ENCODE measurements at places on chromosomes 1 and 21.

- peak; percentile 3 for DNase-seq
Measured at GRCh38 chr1:181583598-181583997, 100.3 kb downstream of the CACNA1E start.

DNA sequence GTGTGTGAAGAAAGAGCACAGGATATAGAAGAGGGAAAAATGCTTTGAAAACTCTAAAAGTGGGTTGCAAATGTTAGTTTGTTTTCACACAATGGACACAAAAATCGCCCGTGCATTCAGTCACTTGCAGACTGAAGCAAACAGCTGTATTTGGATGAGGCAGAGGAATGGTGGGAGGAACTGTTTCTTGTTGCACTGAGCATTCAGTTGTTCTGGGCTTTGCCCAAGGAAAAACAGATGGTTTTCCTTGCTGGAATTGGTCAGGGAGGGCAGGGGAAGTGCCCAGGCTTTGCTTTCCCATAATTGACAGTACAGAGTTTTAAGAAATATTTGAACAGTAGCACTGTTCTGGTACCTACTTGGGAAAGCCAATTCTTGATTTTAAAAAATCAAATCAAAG is 19.5 kb upstream of the WARS2 start:
- no peak for DNase-seq

GRCh38 chr1:1091344-1092148 is 17.4 kb upstream of the RNF223 start:
- no peak for DNase-seq

DNA sequence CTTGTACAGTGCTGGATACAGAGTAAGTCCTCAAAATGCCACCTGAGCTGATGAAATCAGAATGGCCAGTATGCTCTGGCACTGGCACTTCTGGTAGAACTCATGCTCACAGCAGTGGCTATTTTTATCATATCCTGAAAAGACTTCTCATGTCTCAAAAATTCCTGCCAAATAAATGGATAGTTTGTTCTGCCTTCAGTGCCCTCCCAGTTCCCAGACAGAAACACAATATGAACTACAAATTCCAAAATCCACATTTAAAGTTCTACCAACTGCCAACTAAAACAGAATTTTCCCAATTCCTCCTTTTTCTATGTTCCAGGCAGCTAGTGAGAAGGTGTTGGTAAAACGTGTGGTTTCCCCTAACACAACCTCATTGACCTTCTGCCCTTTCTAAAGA is 51.4 kb upstream of the RGS1 start:
- no peak for DNase-seq

DNA sequence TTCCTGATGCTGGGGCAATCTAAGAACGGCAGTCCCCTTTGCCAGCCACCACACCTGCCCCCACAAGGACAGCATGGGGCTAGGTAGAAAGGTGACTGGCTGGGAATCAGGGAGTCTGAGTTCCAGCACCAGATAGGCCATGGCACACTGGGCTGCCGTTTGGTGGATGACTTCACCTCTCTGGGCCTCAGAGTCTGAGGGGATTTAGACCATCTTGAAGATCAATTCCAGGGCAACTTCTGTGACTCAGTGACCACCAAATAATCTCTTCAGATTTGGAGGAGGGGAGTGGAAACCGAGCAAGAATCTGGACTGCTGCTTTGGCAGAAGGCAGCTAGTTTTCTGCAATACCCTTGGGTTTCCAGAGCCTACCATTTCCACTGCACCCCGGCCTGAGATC is 92.1 kb upstream of the EDN2 start:
- no peak for DNase-seq

DNA sequence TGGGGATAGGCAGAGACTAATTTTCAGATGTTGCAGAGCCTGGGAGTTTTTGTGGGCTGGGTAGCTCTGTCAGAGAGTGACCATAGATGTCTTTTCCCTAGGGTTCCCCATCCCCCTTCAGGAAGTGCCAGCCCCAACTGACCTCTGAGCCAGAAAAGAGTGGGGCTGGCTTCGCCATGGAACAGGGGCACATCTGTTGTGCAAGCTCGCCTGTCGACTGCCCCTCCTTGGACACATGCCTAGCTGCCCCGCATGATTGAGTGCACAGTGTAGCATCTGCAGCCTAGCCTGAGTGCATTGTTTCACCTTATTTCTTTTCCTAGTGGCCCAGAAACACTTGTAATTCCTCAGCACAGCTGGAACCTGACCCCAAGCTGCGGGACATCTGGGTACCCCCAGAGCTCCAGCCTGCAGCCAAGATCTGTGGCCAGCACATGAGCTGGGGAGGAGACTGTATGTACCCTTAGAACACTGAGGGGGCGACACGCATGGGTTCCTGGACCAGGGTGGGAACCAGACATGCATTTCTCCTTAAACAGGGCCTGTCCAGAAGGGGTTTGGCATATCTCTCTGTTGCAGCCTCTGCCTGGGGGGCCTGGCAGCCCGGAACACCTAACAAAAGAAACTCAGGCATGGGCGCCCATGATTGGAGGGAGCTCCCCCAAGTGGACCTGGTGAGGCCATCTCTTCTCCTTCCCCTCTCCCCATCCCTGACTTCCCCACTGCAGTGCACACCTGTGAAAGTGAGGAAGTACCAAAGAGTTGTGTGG is 55.2 kb downstream of the SYT14 start:
- DNase-seq, result no peak
